Aorta (tissue), 5 donors: ENCODE measurements at places on chromosomes 4 and X. TPM values are rescaled to one million over a fixed set of nuclear protein-coding genes. Genes with fewer than 3 reads are reported as not detected.

DNA sequence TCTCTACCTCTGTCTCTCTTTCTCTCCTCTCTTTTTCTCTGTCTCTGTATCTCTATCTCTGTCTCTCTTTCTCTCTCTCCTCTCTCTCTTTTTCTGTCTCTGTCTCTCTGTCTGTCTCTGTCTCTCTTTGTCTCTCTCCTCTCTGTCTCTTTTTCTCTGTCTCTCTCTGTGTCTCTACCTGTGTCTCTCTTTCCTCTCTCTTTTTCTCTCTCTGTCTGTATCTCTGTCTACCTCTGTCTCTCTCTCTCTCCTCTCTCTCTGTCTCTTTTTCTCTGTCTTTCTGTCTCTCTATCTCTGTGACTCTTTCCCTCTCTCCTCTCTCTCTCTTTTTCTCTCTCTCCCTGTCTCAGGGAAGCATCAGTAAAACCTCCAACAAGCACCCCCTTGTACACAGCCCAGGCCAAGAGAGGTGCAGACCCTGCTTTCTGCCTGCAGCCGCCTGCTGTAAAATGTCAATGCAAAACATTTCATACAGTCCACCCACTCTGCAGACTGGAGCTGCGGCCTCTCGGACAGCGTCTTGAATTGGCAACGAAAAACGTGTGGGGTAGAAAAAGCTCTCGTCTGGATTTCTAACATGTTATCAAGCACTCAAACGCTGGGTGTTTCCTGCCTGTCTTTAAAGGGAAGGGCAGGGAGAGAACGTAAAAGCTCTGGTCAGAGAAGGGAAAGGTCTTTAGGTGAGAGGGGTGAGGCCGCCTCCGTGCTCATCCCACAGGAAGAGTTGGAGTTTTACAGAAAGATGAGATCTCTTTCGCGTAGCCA, 3.7 kb upstream of the SHOX start:
- DNase-seq, result no peak
- no peak overlapping the region for H3K27ac ChIP-seq
- H3K4me1 ChIP-seq, result no peaks in the 10 kb centered on the region

DNA sequence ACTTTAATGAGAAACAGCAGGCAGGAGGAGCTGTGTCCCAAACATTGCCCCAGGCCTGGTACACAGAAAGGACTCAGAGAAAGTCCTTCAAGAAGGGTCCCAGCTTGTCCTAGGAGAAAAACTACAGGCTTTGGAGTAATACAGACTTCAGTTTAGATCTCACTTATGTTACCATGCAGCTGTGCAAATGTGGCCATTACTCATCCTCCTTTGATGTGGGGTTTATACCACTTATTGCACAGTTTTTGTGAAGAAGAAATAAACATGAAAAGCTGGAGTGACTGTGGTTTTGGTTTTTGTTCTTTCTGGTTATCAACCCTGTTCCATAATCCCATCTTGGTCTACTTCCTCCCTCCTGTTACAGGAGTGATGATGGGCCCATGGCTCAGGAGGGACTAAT, 8.1 kb upstream of the CYTL1 start:
- H3K27ac ChIP-seq, result no peak overlapping the region
- H3K4me3 ChIP-seq, result no peak overlapping the region
- no peak for DNase-seq
- no peaks in the 10 kb centered on the region for H3K36me3 ChIP-seq

DNA sequence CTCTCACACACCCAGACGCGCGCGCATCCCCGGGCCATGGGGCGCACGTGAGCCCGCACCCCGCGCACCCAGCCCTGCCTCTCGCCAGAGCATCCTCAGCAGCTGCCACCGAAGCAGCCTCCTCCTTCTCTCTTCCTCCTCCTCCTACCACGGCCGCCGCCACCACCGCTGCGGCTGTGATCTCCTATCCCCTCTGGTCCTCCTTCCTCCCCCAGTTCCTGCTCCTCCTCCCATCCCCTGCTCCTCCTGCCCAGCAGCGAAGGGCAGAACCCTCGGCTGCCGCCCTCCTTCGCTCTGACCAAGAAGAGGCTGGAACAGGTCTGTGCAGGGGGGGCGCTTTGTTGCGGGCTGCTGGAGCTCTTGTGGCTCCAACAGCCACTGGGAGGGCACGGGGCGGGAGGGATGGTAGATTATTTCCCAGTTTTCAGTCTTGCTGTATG, 148.7 kb upstream of the CHRDL1 start:
- no peaks in the 10 kb centered on the region for H3K27me3 ChIP-seq
- no peak overlapping the region for H3K27ac ChIP-seq
- DNase-seq, result no peak
- H3K36me3 ChIP-seq, result no peaks in the 10 kb centered on the region

GAGE12H gene
- total RNA-seq, result not detected

TRIM75 gene
- total RNA-seq, result not detected

SSX2 gene
- not detected for total RNA-seq

FATE1 gene
- total RNA-seq, result not detected

MAB21L2 gene
- total RNA-seq, result 0.69 TPM
